Stimulated activated CD8-positive, alpha-beta memory T cell treated with anti-CD3 and anti-CD28 coated beads, Interleukin-15, amount 100 ng/mL, for 4 hours (primary cell): ENCODE measurements at places on chromosomes 5 and 9.
A peak's percentile ranks its signal among the peaks of the same experiment; 100 is the strongest.

GRCh38 chr5:127306647-127307046 lies 16.1 kb downstream of the MEGF10 start:
- DNase-seq, result no peak

DNA sequence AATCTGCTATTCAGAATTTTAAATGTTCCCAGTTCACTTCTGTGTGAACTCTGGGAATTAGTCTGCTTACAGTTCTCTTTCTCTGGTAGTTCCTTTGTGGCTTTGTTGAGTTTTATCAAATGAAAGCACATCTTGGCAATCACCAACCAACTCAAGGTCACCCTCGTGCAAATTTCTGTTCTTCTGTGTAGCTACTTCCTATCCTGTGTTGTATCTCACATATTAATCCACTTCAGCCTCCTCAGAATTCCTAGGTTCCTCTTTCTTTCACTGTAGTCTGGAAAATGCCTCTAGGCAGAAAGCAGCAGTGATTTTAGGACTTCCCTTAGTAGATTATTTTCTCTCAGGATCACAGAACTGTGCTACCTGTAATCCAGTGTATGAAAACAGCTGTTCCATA lies 100.3 kb downstream of the AUH start:
- DNase-seq, result no peak

GRCh38 chr9:126027566-126027965 lies 280.4 kb downstream of the PBX3 start:
- no peak for DNase-seq

DNA sequence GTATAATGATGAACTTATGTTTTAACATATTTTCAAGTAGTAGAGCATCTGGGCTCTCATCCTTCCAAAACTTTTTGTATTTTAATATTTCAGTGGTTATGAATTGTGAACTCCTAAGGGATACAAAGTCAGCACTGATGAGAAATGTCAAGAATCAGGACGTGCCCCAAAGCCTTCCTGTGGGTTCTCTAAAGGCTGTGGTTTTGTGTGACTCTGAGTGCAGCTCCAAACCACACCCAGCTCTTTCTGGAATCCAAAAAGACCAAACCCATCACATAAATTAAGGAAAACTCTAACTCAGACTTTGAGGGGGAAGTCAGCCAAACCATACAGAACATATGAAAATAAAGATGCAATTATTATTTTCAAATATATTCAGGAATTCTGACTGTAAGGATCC lies 40.8 kb upstream of the SMU1 start:
- no peak for DNase-seq

DNA sequence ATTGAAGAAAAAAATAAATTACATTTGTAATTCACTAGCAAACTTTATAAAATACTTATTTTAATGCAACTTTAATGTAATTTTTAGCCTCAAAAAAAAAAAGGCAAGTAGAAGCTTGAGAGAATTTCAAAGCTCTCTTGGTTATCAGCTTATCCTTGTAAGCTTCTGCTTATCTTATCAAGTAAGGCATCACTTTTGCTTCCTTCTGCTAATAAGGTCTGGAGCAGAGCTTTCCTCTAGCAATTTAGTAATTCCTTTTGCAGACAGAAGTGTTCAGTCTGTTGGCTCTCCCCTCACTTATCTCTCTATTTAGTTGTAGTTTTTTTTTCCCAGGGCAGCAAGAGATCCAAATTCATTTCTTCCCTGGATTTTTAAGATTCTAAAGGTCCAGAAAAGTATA lies 525.0 kb downstream of the ISL1 start:
- no peak for DNase-seq

DNA sequence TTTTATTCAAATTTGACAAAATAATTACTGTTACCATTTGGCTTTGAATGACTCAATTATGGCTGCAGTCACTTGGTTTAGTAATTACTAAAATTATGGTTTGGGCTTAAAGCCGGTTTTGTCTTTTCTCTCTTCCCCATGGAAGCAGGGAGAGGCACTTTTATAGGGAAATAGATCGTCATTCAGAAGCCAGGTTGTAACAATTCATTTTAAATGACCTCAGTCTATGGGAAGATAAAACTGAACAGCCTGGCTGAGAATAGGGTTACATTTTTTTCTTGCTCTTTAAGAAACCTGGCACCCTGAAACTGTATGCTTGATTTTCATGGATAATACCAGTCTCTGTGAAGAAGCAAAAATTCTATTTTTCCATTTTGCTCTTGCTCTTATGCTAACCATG lies 169.8 kb downstream of the SMC2 start:
- no peak for DNase-seq

DNA sequence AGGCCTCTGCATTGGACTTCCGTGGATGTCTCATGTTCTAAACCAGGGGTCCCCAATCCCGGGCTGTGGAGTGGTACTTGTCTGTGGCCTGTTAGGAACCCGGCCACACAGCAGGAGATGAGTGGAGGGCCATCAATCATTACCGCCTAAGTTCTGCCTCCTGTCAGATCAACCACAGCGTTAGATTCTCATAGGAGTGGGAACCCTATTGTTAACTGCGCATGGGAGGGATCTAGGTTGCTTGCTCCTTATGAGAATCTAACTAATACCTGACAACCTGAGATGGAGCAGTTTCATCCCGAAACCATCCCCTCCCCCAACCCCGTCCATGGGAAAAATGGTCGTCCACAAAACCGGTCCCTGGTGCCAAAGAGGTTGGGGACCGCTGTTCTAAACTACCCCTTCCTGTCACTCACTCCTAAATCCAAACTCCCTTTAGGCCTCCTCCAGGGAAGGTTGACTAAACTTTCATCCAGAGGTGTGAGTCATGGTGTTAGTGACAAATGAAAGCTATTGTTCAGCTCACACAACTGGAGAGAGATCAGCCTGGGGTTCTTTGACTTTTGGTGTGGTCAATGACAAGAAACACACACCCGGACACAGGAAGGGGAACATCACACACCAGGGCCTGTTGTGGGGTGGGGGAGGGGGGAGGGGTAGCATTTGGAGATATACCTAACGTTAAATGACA lies 9.5 kb downstream of the KCNV2 start:
- DNase-seq, result no peak

DNA sequence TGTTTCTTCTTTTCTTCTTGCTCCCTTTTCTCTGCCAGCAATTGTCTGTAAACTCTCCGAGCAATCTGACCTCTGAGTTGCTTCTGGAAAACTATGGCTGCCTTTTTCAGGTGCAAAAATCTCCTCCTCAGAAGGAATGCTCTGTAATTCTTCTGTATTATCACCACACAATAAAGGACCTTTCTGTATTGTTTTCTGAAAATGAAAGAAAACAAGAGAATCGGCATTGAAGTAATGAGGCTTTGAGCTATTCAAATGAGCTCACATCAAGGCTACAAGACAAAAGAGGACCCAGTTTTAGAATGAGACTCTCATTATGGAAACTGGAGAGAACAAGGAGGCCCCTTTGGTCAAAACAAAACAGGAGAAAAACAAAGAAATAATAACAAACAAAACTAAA lies 86.2 kb upstream of the RETREG1 start:
- no peak for DNase-seq

DNA sequence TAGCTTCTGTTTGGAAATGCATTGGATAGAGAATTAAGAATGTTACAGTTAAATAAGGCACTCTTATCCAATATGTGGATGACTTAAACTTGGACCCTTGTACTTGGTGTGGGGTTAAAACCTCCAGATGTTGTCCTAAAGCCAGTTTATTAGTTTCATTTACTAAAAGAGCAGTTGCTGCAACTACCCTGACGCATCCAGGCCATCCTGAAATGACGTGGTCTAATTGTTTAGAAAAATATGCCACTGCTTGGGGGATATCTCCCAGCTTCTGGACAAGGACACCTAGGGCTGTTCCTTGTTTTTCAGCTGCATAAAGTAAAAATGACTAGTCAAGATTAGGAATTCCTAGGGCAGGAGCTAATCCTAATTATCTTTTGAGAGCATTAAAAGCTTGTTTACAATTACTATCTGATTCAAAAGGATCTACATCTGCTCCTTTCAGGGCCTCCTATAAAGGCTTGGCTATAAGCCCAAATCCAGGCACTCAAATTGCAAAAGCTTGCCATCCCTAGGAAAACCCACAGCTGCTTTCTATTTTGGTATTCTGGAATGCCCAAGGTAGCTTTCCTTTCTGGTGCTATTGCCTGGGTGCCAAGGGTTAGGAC lies 45.7 kb upstream of the SLCO4C1 start:
- no peak for DNase-seq

DNA sequence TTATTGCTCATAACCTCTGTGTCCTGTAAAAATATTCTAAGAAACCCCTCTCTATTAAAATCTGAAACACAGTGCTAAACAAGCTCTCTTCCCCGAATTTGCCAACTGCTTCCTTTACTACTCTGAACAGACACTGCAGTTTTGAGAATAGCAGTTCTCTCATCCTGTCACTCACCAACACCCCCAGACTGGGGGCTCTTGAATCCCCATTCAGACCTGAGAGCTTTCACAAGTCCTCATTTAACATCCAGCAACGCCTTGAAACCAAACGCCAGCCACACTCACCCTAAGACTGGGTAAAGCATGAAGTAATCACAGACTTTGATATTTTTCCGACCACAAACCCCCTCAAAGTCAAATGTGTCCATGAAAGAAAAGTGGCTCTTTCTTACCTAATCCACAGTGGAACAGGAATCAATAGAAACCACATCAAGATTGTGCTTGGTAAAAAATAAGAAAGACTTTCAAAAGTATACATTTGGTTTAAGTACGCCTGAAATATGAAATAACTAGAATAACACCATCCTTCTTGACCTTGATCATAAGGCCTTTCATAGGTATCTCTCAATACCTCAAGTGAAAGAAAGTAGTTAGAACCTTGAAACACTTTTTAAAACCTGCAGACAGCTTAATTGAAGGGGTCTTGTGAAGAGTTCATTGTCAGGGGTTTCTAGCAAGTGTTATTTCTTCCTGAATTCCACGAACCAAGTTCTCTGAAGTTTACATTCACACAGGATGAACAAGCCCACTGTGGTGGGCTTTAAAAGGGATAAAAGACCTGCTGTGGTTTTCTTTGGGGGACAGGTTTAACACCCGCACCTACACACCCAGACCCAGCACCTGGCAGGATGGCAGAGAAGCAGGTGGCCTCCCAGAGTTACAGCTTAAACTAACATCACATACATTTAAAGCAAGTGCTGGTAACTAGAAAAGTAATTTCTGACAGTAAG lies 412.6 kb downstream of the MLLT3 start:
- DNase-seq, result peak; percentile 21
